ENCODE measurements at places on chromosomes 4 and X. TPM values are rescaled to one million over a fixed set of nuclear protein-coding genes. Genes with fewer than 3 reads are reported as not detected.

Gene ATP8A1
- 105 TPM for total RNA-seq

Gene HTR2C
- 0.49 TPM for total RNA-seq

Gene F11
- total RNA-seq, result 0.44 TPM

Gene GLRA2
- 13.6 TPM for total RNA-seq

Gene FAT1
- 179 TPM for total RNA-seq

Gene PAGE4
- not detected for total RNA-seq

Gene TCEAL2
- 13.2 TPM for total RNA-seq

Gene NEXMIF
- total RNA-seq, result 13.9 TPM

Gene EDNRA
- 47.0 TPM for total RNA-seq

Gene TMPRSS11F
- total RNA-seq, result not detected

Gene ARR3
- total RNA-seq, result 9.8 TPM

Gene CXCL5
- total RNA-seq, result 0.44 TPM

Gene MRFAP1L1
- total RNA-seq, result 115 TPM

Gene MAB21L2
- 47.0 TPM for total RNA-seq

Gene PRKG2
- total RNA-seq, result 5.0 TPM

Gene GNRHR
- total RNA-seq, result 0.22 TPM

Gene CFI
- 44.0 TPM for total RNA-seq

Gene DOK7
- total RNA-seq, result 3.5 TPM

Gene PABPC1L2B
- total RNA-seq, result 0.38 TPM

Gene CTAG2
- total RNA-seq, result not detected
